Neuronal stem cell (in vitro differentiated cells): ENCODE measurements at places on chromosomes 6 and 20.
A peak's percentile ranks its signal among the peaks of the same experiment; 100 is the strongest.

GRCh38 chr20:52204136-52204535, 12.6 kb upstream of the ZFP64 start:
- no peak for DNase-seq

DNA sequence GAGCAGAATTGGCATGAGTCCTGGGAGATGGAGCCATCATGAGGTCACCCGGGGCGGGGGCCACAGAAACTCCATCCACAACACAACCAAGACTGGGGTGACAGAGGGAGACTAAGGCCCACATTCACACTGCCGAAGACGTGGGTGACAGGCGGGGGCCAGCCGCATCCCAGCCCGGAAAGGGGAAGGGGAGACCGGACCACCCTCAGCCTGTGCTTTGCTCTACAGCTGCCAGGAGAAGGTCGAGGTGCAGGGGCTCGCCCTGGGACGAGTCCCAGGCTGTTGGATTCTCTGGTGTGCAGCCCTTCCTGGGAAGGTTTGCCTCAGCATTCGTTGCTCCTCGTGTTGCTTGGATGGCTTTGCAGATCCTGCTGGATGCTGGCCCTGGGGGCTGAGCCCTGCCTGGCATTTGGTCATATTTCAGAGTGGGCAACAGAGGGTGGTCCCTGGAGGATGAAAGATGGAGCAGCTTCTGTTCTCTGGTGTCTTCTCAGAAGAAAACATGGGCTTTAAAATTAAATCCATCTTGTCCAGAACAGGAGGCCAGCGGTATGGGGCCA, 328.9 kb downstream of the TAF4 start:
- DNase-seq: no peak

DNA sequence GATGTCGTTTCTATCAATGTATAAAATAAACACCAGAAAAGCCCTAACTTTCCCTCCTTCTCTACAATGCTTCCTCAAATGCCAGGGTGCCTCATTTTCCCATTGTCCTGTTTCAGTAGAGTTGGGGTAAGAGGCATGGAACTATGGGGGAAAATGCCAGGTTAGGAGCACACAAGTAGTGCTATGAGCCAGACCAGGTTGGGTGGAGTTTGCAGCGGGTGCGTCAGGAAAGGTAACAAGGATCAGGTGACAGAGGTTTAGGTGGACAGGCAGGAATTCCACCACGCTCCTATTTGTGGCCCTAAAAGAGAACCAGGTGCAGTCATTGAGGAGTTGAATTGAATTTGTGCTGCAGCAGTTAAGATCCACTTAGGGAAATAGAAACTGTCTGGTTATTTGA, 36.5 kb downstream of the SYTL3 start:
- no peak for DNase-seq

- no peak for DNase-seq
Observed at GRCh38 chr6:167097770-167098169, 25.1 kb upstream of the CCR6 start.

GRCh38 chr6:169450097-169450496, 196.5 kb upstream of the THBS2 start:
- no peak for DNase-seq

DNA sequence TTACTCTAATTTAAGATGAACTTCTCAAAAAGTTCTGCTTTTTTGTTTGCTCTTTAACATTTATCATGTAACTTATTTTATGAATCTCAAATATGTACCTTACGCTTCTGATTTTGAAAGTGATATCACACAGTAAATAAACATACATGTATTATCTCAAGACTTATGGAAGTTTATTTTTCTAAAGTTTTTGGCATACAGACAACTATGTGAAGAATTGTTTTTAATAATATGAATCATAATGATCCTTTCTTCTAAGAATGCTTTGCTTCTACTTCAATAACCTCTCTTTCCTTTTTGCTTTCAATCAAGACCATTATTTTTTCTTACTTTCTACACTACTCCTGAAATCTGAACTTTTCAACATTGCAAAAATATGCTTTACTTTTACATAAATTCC, 816.4 kb downstream of the EYS start:
- DNase-seq: no peak

DNA sequence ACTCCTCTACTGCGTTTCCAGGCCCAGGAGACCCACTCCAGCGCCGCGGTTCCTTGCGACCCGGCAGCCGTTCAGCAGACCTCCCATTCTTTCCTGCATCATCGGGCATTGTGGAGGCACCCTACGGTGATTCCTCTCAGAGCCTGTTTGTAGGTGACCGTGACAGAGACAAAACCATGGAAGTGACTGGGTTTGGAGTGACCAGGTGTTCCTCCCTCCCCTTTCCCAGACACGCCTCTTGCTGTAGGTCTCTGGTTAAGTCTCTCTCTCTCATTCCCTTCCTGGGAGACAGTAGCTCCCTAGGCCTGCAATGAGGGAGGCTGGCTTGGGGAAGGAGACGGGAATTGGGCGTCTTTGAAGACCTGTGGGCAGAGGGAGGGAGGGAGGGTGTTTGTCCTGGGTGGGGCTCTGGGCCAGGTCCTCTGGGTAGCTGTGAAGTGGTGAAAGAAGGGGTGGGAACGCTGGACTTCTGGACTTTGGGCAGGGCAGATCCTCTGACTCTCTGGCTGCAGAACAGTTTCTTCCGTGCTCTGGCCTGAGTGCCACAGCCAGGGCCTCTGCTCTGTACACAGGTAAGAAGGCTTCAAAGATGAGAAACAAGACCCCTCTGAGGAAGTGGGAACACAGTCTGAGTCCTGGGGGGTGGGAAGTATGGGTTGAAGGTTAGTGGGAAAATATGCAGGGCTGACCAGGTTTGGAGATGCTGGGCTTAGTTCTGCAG, 763 bp downstream of the KLC4 start:
- no peak for DNase-seq

DNA sequence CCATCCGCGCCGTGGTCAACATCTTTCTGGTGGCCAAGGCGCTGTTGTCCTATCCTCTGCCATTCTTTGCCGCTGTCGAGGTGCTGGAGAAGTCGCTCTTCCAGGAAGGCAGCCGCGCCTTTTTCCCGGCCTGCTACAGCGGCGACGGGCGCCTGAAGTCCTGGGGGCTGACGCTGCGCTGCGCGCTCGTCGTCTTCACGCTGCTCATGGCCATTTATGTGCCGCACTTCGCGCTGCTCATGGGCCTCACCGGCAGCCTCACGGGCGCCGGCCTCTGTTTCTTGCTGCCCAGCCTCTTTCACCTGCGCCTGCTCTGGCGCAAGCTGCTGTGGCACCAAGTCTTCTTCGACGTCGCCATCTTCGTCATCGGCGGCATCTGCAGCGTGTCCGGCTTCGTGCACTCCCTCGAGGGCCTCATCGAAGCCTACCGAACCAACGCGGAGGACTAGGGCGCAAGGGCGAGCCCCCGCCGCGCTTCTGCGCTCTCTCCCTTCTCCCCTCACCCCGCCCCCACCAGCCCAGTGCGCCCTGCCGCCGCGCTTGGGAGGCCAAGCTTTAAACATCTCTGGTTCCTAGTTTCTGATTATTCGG, 4.0 kb downstream of the SLC32A1 start:
- DNase-seq: no peak

DNA sequence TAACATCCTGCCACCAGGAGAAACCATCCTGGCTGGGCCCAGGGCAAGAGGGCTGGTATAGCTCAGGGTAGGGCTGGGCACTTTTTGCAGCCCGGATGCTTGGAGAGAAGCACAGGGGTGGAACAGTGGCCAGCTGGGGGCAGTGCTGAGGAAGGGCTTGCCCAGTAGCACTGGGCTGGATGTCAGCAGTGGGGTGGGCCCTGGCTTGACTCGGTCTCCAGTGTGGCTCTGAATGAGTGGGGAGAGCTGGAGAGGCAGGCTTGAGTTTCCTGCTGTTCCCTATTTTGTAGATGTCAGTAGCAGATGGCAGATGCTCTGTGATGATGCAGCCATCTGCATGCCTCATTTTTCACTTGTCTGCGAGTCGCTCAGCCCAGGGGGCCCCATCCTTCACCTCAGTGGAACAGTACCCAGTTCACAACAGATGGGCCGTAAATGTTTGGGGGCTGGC, 56.3 kb upstream of the TULP1 start:
- no peak for DNase-seq

- no peak for DNase-seq
Observed at GRCh38 chr6:157110607-157111006, 212.7 kb downstream of the TMEM242 start.

DNA sequence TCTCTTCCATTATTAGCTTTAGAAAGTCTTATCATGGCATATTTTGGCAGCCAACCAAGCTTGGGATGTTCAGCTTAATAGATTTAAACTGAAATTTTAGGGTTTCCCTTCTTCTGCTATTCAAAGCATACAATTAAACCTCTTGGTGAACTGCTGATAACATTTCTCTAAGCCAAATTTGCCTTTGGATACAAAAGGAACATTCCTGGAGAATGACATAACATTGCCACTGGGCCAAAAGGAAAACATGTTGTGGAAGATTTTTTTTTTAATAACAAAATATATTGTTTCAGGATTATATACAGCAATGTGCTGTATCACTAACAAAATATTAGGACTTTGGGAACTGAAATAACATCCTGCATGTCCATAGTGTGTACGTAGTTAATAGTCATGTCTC, 215.1 kb upstream of the TBX18 start:
- DNase-seq: no peak

- no peak for DNase-seq
Observed at GRCh38 chr6:128882560-128882959, 378 bp upstream of the LAMA2 start.

DNA sequence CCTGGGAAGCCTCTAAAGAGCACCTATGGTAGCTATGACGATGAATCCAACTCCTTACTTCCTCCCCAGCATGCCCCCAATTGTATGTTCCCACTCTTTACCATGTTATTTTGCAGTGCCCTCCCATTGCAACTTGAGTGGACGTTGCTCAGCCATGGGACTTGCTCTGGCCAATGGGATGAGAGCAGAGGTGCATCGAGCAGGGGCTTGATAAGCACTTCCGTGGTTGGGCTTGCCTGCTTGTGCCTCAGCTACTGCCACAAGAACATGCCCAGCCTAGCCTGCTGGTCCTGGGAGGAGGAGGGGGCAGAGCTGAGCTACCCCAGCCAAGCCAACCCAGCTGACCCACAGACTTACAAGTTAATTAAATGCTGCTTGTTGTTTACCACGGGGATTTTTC, 71.1 kb upstream of the CTNNBL1 start:
- DNase-seq: no peak

- DNase-seq: no peak
Observed at GRCh38 chr20:56072165-56072564, 66.8 kb upstream of the CBLN4 start.

GRCh38 chr6:5084360-5084780, 771 bp upstream of the PPP1R3G start:
- peak; percentile 6 for DNase-seq

DNA sequence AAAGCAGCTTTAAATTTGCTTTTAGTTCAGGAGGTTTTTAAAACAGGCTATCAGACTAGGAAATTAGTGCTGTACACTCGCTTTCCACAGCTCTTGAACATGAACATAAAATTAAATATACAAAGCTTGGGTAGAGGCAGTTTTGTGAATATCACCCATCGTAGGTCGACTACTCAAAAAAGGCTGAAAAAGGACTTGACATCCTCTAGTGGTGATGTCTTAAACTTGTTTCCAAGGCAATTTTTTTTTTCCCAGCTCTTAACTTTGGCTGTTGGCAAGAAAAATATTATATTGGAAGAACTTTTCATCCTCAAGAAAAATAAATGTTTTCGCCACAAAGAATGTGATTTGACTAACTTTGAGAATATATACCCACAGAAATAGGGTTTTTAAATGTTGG, 2.9 kb downstream of the MAP7 start:
- DNase-seq: no peak

DNA sequence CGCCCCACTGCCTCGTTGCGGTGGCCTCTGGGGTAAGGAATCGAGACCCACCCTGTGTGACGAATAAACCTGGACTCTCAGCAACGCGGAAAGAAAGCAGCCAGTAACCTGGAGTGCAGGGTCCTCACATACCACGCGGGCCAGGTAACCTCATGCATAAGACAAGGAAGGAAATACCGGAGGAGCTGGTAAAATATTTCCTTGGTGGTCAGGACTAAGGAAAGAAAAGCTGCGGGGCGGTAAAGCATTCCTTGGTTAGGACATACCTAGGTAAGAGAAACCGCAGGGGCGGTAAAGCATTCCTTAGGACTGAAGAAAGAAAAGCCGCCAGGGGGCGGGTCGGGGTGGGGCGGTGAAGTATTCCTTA, 80.7 kb downstream of the SYTL3 start:
- DNase-seq: no peak
